ENCODE measurements at places on chromosomes 13 and 19.

- no peak for DNase-seq
Measured at GRCh38 chr13:96025283-96025682, 27.9 kb downstream of the UGGT2 start.

GRCh38 chr13:92806215-92806614, 420.4 kb upstream of the GPC6 start:
- DNase-seq, result no peak

GRCh38 chr19:6572217-6572616, 18.7 kb downstream of the CD70 start:
- DNase-seq, result no peak

DNA sequence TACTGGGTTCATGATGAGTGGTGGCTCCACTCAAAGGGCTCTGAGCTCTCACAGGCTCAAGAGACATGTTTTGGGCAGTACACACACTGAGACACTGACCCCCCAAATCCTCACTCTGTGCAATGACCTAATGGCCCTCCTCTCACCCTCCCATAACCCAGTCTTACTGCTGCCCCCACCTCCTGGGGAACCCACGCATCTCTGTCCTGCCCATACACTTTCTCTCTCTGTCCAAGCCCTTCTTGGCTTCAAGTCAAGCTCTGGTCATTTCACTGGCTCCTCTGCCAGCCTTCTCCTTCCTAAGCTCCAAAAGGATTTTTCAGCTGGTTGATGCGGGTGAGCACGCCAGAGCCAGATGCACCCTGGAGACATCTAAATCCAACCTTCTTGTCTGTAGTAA, 187.9 kb upstream of the TSHZ3 start:
- no peak for DNase-seq

GRCh38 chr13:32246468-32246867, 68.7 kb downstream of the ZAR1L start:
- peak; percentile 82 for DNase-seq

- DNase-seq, result no peak
Measured at GRCh38 chr19:10363789-10364281, 16.5 kb downstream of the TYK2 start.

GRCh38 chr13:113489171-113489548, 1.4 kb downstream of the DCUN1D2 start:
- no peak for DNase-seq

DNA sequence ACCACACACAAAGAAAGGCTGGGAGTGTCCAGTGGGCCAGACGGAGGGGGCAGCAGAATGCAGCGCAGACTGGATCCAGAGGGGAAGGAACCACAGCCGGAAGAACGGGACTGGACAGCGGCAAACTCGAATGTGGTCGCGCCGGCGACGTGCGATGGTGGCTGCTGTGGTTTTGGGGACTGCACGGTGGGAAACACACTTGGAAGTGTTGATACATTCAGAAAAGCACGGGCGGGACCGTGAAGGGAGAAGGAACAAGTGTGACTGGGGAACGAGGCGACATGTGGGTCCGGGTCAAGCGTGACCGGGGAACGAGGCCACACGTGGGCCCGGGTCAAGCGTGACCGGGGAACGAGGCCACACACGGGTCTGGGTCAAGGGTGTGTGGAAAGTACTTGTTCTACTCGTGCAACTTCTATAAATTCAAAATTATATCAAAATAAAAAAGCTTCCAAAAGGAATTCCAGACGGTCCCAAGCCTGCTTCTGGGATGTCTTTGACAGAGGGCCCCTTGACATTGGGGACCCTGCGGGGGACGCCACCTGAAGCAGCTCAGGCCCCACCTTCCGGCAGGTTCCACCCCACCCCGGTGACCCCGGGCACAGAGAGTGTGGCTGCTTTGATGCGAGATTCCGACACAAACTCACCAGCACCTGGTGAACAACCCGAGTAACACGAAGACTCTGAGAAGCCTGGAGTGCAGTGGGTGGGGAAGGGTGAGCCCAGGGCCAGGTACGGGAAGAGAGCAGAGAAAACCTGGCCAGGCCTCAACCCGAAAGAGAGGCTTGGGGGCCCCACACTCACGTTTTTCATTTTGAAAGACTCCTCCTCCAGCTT, 25.1 kb upstream of the C13orf46 start:
- no peak for DNase-seq

GRCh38 chr13:48235341-48236135, 2.5 kb downstream of the ITM2B start:
- peak; percentile 46 for DNase-seq

DNA sequence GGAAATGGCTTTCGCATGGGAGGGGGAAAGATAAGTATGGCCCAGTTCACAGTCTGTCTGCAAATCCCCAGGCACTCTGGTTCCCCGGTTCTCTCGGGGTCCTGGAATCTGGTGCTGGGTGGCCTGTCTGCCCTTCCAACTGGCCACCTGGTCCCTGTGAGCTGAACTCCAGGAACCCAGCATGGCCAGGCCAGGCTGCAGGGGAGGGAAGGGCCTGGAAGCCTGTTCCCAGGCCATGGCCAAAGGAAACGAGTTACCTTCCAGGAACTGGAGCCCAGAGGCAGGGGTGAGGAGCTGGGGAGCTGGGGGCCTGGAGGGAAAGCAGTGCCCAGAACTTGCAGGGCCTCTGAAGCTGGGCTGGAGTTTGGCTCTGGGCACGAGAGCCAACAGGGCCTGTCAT, 19.1 kb upstream of the PNMA8C start:
- no peak for DNase-seq

DNA sequence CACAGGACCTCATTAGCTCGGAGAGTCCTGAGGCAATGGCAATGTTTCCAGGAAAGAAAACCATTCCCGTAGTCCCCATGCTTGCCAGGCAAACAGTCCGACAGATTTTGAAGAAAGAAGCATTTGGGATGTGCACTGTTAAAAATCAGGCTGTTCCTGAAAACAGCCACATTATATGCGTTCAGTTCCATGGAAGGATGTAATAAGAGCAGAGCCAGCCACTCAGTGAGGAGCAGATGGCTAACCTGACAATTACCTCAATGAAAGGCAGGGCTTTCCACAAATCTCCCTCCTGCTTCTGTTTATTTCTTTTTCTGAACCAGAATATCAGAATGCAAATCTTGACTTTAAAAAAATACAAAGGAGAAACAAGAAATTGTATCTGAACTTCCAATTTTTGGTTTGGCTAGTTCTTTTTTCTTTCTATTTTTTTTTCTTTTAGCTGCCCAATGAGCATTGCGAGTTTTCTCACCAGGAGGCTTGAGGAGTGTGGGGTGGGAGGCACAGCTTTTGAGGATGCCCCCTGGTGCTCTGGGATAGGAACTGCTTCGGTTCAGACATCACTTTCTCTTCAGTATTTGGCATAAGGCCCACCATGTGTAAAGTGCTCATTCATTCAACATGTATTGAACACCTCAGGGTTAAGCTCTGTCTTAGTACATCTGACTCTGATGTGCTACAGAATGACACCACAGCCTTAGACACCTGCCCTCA, 124.2 kb downstream of the TBC1D4 start:
- DNase-seq, result peak; percentile 88

- DNase-seq, result peak; percentile 56
Measured at GRCh38 chr19:13089139-13089856, 13.4 kb downstream of the LYL1 start.

Data from hematopoietic multipotent progenitor cell treated with erythropoietin and hydrocortisone succinate and interleukin-3 and kit ligand, for 8 days (in vitro differentiated cells).